Activated CD8-positive, alpha-beta memory T cell treated with anti-CD3 and anti-CD28 coated beads for 1 hour (primary cell): ENCODE measurements at places on chromosomes 1 and 21.

- DNase-seq = no peak
These were observed 84.9 kb downstream of the C4BPA start for GRCh38 chr1:207188901-207189300.

DNA sequence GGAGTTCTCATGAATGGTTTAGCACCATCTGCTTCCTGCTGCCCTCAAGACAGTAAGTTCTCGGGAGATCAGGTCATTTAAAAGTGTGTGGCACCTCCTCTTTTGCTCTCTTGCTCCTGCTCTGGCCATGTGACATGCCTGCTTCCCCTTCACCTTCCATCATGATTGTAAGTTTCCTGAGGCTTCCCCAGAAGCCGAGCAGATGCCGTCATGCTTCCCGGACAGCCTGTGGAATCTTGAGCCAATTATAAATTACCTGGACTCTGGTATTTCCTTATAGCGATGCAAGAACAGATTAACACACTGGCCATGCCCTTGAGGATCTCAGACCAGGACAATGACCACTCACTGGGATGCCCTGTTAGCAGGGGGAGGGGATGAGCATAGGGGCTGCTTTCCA lies 212.3 kb downstream of the MATN1 start:
- no peak for DNase-seq

- DNase-seq = no peak
These were observed 604.7 kb upstream of the PLXNA2 start for GRCh38 chr1:208848854-208849253.

DNA sequence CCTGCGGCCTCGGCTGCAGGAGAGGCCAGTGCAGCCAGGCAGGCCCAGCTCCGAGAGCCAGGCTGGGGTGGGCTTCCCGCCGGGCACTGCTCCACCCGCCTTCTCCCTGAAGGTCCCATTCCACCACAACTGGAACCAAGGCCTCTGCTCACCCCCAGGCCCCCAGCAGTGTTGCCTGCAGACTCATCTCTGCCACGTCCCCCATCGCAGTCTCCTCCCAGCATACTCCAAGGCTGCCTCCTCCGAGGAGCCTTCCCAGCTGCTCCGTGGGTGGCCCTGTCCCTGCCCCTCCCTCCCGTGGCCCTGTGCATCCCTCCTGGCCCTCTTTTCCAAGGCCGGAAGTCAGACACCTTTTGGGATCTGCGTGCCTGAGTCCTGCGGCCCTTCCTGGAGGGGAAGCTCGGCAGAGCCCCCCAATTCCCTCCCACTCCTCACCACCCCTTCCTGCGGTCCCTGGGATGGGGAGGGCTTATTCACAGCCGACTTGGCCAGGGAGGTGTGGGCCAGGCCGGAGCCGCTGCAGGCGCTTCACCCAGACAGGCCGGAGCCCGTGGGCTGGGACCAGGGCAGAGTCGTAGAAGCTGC lies 47.6 kb downstream of the SLX9 start:
- no peak for DNase-seq

DNA sequence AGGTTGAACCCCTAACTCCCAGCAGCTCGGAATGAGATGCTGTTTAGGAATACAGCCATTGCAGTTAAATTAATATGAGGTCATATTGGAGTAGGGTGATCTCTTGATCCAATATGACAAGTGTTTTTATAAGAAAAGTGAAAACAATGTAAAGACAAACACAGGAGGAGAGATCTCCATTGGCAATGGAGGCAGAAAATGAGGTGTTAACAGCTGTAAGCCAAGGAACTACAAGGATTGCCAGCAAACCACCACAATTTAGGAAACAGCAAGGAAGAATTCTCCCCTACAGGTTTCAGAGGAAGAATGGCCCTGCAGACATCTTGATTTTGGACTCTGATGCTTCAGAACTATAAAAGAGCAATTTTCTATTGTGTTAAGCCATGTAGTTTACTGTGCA lies 774.3 kb downstream of the MRPL39 start:
- DNase-seq = no peak

DNA sequence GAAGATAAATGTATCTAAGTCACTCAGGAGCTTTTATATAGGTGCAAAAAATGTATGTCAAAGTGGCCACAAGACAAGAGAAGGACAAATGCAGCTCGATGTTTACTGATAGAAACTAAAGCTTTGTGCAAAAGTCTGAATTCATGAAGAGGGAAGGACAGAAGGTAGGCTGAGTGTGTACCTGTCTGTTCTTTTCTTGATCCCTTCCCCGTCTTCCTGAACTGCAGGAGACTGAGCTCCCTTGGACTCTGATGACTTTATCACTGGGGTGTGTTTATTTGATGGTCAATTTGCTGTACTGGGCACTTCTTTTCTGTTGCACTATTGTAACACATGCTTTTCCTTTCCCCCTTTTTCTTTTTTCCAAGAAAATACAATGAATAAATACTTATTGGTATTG lies 25.4 kb downstream of the ITGB3BP start:
- no peak for DNase-seq

GRCh38 chr1:202176949-202177927 lies 16.4 kb upstream of the LGR6 start:
- no peak for DNase-seq

GRCh38 chr1:151259351-151259750 lies 4.8 kb downstream of the PSMD4 start:
- DNase-seq = no peak

- DNase-seq = no peak
These were observed 251.3 kb downstream of the SDCCAG8 start for GRCh38 chr1:243507001-243507671.

GRCh38 chr1:25484096-25484495 lies 53.4 kb downstream of the MACO1 start:
- DNase-seq = no peak

- no peak for DNase-seq
These were observed 37.5 kb upstream of the QSOX1 start for GRCh38 chr1:180116964-180117763.

DNA sequence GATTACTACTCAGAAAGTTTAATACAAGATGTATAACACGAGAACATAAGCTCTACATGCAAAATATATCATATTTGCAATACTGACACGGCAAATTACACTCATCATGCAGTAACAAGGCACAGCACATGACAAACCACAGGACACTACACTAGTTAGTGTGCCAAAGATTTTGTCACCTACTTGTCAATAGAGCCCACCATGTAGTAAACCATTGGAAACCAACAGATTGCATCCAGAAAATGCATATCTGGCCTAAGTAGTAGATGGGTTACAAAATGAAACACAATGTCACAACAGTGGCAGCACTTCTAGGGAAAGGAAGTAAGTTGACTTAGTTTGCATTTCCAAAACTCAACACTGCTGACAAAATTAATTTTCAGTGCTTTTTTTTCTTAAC lies 288.9 kb downstream of the KCNT2 start:
- DNase-seq = no peak

DNA sequence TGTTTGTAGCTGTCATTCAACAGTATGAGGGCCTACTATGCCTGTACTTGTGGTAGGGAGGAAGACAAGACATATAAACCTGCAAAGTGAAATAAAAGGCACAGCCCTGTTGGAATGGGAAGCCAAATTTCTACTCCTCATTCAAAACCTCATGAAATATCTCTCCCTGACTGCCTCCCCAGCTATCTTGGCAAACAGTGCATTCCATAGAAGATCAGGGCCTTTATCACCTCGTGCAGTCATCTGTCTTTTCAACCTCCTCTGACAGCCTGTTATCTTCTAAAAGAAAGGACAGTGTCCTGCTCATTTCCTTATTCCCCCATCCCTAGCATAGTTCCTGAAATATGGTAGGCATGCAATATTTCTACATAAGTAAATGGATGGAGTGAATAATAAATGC lies 71.0 kb downstream of the SH3GLB1 start:
- DNase-seq = no peak

- peak; percentile 47 for DNase-seq
These were observed 1.1 kb upstream of the PRXL2B start for GRCh38 chr1:2585318-2586092.

DNA sequence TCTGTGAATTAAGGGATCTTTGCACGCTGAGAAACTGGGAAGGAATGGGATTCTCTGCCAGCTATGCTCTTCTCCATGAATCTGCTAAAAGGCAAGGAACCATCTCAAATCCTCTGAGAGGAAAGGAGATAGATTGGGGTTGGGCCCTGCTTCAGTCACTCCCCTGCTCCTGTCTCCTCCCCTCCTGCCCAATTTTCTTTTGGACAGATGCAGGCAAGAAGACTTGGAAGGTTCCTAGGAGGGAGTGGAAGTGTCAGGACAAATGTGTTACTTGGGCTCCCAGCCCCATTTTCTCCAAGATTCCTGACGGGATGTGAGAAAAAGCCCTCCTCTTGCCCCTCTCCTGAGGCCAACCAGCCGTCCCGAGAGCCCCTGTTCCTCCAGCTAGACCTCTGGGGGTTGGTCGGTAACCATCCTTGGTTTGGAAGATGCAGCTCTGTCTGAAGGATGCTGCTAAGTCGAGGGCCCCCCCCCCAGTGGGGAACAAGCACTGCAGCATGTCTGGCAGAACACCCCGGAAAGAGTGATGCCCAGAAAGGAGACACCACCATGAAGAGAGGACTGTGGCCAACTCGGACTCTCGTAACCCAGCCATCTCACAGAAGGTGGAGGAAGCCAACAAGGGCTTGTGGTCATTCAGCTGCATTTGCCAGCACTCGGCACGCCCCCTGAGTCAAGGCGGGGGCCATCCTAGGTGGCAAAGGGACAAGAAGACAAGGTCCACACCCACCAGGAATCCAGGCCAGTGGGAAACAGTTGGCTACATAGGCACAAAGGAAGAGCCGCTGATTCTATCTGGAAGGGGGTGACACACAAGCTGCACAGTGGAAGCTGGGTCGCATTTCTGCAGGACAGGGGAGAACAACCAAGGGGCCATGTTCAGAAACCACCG lies 43.7 kb downstream of the CDK18 start:
- DNase-seq = no peak

DNA sequence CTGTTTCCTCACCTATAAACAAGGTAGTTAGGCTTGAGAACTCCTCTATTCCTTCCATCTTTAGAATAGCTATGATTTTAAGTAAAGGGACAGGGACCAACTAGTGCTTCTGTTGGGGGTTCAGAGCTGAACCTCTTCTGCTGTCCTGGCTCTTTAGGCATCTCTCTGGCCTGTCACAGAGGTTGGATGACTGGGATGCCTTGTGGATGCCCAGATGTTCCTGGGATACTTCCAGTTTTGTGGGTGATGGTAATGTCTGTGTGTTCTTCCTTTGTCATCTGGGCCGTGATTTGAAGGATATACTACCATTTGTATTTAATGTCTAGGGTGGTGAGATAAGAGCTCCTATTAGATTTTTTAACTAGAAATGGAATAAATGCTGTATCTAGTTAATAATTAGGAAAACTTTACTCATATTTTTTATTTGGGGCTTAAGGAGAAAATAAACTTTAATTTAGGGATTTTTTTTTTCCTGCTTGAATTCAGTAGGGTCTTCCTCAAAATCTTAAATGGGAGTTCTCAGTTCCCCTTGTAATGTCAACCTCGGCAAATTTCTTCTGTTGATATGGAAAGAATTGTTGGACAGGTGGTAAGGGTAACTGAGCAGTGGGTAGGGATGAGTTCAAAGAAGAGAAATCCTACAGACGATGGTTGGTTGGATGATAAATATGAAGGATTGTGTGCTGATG lies 47.2 kb downstream of the LAMC1 start:
- DNase-seq = no peak

DNA sequence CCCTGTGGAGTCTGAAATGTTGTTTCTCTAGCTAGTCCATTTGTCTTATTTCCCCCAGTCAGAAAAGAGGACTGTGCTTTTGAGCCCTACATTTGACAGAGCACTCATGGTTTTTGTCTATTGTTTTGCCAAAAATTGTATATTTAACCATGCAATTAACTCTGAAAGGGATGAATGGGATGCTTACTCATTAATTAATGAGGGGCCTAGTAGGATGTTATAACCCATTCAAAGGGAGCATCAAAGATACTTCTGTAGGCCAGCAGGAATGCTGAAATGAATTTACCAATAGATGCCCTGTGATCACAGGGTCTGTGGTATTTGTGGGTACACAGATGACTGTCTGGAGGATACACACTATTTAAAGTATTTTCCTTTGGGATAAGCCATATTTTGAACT lies 147.7 kb downstream of the FCRL5 start:
- no peak for DNase-seq

DNA sequence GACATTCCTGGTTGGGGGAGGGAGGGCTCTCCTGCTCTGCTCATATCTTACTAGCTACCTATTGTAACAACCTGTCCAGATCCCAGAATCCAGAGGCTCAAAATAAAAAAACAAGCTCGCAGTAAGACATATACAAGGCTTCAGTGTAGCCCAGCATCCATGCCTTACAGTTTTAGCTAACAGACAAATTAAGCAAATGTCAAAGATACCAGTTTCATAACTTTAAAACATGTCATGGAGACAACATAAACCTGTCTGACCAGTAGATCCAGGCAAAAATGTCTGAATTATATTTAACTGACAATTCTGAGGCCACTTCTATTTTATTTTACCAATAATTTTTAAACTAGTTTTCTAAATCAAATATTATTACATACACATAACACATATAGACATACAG lies 167.7 kb upstream of the TNR start:
- no peak for DNase-seq

DNA sequence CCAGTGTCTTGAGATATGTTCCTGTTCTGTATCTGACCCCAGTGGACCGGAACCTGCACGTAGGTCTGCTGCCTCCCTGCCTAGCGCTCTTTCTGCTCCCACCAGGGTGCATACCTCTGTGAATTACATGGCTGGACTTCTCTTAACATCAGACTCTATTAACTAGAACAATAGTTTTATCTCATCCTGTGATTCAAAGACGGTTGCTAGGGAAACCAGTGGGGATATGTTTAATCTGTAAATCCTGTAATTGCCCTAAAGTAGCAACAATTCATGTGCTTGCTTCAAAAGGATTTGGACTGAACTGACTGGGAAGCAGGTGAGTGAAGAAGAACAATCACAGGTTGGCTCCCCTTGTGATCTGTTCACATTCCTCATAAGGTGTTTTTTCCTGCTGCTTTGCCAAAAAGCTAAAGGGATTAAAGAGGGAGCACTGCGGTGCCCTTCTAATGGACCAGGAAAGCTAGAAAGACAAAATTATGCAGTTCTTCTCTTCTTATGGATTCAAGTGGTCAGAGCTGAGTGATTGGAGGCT lies 52.7 kb upstream of the DIRAS3 start:
- DNase-seq = no peak

GRCh38 chr1:117414943-117415342 lies 47.7 kb downstream of the MAN1A2 start:
- DNase-seq = no peak

DNA sequence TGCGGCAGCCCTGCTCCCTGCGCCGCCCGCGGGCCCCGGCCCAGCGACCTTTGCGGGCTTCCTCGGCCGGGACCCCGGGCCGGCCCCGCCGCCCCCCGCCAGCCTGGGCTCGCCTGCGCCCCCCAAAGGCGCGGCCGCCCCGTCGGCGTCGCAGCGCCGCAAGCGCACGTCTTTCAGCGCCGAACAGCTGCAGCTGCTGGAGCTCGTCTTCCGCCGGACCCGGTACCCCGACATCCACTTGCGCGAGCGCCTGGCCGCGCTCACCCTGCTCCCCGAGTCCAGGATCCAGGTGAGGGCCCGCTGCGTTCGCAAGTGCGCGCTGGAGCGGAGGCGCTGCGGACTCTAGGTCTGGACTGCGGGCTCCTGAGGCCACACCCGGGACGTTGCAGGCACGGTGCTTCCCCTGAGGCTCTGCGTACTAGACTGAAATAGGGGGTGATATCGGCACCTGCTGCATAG lies 351 bp downstream of the MIXL1 start:
- DNase-seq = no peak
